ENCODE measurements at places on chromosomes 12 and 14.

DNA sequence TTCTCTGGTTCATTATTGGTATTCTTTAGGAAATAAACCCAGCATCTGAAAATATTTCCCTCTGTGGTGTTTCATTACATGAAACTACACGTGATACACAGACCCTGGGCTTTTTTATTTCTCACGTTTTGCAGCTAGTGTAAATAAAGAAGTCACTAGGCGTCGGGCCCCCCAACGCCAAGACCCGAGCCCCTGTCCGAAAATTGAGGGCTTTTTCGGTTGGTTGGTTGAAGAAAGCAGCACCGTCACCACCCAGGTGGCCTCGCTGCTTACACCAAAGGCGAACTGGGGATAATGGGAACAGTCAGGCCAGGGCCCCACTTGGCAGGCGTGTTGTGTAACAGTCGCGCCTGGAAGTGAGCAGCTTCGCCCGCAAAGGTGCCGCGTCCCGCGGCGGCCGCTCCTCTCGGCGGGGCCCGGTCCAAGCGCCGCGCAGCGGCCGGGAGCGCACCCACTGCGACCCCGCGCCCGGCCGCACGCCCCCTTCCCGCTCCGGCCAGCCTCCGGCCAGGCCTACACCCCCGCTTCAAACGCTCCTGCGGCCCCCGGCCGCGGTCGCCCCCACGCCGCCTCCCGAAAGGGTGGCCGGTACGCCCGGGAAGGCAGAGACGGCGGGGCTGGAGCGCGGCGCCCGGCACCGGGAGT, 1.2 kb downstream of the DUSP16 start:
- no peak for DNase-seq

- no peak for DNase-seq
Observed at GRCh38 chr14:99576304-99576703, 27.7 kb downstream of the CCDC85C start.

DNA sequence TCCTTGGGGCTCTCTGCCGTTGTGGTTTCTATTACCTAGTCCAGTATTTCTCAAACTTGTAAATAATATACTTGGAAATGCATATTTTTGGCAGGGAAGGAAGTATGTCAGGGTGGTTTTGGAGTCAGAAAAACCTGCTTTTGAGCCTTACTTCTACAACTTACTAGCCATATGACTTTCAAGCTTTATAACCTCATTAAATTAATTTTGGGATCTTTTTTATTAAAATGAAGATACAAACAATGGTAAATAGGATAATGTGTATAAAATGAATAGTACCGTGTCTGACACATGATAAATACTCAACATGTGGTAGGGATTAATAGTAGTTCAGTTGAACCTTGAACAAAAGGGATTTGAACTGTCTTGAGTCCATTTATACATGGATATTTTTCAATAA, 406.3 kb downstream of the ATP23 start:
- DNase-seq, result no peak

DNA sequence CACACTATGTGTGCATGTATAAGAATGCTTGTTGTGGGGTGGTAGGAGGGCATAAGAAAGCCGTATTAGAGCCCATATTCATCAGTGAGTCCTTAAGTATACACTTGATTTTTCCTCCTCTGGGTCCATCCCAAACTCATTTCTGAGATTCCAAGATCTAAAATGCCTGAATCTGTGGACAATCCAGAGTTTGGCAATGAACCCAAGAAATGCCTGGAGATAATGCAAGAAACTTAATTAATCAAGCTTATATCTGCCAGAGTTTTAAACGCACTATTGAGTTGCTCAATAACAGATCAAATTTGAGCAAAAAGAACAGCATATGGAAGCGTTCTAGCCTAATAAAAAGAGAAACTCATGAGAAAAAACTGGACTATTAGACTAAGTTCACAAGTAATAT, 143.4 kb upstream of the NAV3 start:
- DNase-seq, result no peak

- peak; percentile 50 for DNase-seq
Observed at GRCh38 chr12:88580051-88580871, at the start of gene KITLG. TSS of gene KITLG (minus strand) at chr12:88580471. CDS start at chr12:88580278, 193 bp downstream.

DNA sequence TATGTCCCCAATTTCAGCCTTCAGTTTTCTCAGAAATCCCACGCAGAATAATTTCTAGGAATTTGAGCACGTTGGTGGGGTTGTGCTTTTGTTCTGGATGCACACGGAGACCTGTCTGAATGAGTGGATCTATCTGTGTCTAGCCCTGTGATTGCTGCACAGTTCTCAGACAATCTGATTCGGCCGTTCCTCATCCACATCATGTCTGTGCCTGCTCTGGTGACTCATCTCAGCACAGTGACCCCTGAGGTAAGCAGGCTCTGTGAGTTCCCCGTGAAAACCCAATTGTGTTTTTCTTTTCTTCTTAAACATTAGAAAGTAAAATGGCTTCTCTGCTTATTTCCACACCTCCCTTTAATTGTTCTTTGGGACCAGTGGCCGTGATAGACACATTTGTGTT, 20.2 kb downstream of the UBE3B start:
- DNase-seq, result no peak

GRCh38 chr12:89479982-89480381, 44.6 kb downstream of the GALNT4 start:
- no peak for DNase-seq

GRCh38 chr14:68168460-68169109, 349.0 kb downstream of the RAD51B start:
- no peak for DNase-seq

- no peak for DNase-seq
Observed at GRCh38 chr14:103348154-103348553, 14.1 kb downstream of the EIF5 start.

GRCh38 chr12:97948591-97948990, 486.0 kb downstream of the RMST start:
- no peak for DNase-seq

- peak; percentile 47 for DNase-seq
Observed at GRCh38 chr12:4148418-4149056, 125.0 kb upstream of the CCND2 start.

DNA sequence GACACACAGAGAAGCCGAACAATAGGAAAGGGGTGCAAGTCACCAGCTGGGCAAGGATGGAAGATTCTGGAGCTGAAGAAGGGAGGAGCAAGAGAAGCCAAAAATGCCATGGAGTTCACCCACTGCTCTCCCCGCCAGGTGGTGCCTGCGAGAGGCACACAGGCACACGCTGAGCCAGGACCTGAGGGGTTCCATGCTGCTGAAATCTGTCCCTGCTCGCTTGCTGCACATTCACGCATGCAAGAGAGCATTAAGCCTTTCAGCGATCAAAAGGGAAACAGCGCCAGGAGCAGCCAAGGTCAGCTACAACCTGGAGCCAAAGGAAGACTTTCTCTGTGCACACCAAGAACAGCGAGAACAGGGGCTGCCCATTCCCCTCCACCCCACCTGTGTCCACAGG, 104.1 kb downstream of the ANO2 start:
- no peak for DNase-seq

DNA sequence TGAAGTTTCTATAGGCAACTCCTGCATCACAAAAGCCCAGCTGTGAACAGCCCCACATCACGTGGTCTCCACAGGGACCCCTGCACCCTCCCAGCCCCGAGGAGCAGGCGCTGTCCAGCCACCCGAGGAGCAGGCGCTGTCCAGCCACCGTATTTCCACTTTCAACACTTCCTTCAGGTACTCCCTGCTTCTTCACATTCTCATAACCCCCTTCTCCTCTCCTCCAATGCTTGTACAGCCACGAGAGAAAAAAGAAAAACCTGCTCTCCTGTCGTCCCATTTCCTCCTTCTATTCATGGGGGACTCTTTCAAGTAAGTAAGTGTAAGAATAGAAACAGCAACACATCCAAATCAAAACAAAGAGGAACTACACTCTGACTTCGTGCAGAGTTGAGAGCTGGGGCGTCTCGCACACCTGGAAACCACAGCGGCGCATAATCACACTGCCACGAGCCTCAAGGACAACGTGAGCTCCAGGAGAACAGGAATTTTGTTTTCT, 11.9 kb downstream of the CDC42BPB start:
- DNase-seq, result peak; percentile 60

DNA sequence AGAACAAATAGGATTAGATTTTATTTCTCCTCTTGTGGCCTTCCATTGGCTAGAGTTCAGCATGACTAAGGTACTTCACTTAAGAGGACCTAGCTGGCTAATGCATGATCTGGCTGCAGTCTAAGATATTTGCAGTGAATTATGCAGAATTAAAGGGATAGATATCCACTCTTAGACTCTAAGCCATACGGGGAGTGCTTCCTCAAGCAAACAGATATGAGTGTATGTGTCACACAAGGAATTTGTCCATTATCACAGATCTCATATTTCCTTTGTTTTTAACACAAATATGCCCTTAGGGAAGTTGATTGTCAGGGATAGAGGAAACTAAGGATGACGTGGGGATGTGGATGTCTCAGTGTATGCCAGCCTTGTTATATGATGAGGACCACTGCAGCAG, 88.1 kb upstream of the DHRS4 start:
- no peak for DNase-seq

DNA sequence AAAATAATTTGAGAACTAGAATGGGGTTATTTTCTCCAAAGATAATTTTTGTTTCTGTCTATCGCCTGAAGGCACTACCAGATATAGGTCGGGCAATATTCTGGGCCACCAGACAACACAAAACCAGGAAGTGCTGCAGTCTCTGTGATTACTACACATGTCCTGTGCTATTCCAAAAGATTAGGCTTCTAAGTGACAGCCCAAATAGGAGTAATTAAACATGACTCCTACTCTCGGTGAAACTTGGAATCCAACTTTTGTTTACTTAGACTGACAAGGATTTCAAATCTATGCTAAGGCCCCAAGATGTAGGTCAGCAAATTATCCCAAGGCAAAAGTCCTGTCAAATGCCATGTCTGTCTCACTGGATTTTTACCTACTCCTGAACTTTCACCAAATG, 157.6 kb upstream of the LRFN5 start:
- no peak for DNase-seq

DNA sequence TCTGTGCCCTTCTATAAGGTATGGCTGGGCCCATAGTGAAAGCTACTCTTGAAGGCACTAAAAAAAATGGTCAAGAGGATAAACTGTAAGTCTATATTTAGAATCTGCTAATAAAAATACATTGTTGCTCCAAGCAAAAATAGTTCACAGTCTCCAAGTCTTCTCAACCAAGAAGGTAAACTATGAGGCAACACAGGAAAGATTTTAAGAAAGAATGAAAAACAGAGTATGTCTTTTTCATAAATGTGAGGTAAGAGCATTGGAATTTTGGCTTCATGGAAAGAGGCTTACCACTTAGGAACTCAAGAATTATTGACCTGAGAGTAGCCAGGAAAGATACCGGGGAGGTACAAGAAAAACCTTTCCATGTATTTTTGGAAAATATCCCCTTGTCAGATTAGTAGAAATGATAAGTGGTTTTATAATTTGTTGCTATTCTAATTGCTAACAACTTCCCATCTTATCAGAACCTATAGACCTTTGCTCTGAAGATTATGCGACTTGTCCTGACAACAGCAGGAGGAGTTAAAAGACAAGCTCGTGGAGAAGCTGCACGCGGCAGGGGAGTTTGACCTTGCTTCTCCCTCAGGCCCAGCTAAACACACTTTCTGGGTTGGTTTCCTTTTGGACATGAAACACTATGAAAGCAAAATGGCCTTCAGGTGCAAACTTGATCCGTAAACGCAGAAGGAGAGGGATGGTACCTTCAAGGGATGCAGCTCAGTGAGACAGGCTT, 238.1 kb downstream of the FOXN3 start:
- DNase-seq, result no peak

DNA sequence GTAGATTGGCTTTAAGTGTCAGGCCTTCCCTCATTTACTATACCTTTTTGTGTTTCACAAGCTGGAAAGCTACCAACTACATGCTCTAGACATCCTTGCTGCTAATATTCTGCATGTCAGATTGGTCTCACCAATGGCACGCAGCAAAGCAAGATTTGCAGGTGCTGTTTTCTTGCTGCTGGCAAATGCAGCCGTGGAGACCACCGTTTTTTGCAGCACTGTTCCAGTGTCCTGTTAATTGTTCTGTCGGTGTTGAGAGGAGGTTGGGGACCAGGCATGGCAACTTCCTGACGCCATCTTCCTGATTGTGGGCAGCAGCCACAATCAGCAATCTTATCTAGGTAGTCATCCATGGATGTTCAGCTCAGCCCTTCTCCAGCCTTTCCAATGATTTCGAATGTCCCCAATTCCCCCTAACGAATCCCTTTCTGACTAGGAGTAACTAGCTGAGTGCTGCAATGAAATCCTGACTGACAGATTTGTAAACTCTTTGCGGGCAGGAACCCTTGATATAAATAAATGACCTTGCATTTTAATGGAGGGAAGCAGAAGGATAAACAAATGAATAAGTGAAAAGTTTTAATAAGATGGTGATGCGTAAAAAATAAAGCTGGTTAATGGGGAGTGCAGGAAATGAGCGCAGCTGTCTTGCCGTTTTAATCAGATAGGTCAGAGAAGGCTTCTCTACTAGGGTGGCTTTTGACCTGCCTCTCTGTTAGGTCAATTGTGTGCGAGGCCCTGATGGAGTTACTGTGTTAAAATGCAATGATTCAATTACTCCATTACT, 574 bp upstream of the CRADD start:
- no peak for DNase-seq

DNA sequence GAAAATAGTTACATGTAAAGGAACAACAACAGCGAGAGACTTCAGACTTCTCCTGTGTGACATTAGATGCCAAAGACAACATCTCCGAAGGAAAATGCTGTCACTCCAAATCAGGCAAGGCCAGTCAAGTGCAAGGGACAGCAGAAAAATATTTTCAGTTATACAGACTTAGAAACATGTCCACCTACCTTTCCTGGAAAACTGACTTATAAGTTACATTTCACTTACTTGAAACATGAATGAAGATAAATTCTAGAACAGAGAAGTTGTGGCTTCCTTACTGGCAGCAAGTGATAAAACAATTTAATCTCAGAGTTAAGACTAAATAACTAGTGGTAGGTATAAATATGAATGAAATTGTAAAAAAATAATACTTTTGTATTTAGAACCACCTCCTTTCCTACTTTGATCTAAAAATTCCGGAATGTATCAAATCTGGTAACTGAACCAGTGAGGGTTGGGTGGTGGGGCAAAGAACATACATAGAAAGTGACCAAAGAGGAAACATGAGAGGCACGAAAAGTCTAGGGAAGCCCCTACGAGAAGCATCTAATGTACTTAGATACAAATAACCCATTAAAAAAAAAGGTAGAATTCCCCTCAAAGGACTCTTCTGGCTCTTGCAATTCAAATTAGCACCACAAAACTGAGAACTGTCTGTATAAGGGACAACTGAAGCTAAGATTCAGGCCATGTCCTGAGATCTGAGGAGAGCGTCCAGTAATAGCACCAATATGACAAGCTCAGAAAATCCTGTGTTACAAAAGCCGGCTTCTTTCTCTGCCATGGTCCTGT, 21.2 kb downstream of the MTHFD1 start:
- DNase-seq, result peak; percentile 50

DNA sequence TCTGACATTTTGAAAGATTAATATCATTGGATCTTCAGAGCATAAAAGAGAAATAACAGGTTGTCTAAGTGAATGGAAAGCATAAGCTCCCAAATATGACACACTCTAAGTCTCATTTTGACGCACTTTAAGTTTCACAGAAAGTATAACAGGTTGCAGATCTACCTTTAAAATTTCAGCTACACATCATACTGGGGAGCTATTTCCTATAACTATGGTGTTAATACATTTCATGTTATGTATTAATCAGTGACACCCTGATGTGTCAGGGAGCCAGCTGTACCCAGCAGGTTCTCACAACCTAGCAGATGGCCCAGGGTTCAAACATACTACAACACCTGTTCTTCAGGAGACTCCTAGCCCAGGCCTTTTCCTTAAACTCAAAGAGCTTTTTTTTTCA, 31.1 kb upstream of the TMX1 start:
- DNase-seq, result no peak

Data from GM10248 (cell line).